ENCODE measurements at places on chromosomes 3 and 15.

DNA sequence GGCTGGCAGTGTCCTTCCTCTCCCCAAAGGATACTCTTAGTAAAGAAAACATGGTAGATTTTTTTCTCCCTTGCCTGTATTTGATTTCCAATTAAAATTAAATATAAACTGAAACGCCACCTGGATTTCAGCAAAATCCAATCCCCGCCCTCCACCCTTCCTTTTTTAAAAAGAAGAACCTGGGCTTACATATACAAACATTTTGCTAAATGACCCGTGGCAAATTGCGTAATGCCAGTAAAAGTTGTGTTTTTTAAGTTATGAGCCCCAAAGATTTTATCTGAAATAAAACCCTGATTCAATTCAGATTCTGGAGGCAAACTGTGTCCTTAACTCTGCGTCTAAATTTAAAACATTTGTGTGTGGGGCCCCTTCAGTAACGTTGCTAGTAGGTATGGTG lies 403.0 kb downstream of the FOXP1 start:
- DNase-seq = no peak

DNA sequence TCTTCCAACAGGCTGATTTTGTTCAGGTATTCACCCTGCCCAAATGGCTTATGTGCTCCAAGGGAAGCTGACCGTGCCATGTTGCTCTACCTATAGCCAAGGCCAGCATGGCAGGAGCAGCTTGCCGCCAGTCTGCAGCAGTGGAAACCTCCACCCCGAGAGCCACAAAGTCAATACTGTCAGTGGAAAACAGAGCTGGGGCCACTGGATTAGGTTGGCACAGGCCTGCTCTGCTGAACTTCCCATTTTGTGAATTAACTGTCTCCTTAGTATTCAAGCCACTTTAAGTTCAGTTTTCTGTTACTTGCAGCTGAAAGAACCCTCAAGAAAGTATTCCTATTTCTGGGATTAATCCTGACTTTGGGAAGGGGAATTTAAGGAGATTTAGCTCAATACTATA lies 63.8 kb upstream of the XCR1 start:
- no peak for DNase-seq

DNA sequence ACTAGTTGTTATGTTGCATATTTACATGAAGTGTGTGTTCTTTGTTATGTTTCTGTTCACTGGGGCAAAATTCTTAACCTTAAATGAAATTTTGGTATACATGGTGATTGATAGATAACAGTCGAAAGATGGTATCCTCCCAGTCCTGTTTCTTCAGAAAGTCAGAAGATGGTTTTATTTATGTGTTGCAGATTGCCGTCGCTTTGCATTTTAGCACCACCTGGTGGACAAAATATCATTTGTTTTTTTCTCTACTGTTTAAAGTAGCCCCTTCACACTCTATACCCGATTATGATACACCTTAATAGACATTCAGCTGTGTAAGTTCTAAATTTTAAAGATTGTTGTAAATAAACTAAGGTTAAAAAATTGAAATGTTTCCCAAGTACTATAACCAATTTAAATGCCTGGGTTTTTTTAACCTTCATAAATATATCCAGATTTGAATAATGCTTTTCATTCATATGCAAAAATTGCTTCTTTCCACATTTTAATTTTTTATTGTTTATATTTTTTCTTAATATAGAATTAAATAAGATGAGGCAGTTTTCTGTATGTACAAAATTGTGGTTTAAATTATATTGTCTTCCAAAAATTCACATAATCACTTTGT lies 152.2 kb downstream of the ALCAM start:
- DNase-seq = peak; percentile 43

GRCh38 chr3:127698286-127698685 lies 25.5 kb downstream of the ABTB1 start:
- no peak for DNase-seq

DNA sequence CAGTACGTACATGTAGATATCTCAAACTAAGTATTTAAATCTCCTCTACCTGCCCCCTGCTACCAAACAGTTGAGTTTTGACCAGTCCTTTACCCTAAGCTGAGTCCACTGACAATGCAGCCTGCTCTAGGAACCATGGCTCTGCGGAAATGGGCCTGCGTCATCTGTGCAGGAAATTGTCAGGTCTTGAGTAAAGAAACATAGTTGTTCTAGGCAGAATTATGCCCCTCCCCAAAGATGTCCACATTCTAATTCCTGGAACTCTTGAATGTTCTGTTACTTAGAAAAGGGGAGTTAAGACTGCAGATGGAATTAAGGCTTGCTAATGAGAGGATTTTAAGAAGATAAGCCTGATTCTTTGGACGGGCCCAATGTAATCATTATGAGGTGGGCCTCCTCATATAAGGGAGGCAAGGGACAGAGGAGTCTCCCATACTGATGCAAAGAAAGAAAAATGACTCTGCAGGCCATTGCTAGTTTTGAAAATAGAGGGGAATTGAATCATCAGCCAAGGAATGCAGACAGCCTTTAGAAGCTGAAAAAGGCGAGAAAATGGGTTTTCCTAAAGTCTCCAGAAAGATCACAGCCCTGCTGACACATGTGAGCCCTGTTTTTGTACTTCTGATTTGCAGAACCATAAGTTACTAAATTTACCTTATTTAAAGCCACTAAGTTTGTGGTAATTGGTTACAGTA lies 5.5 kb upstream of the VGLL3 start:
- DNase-seq = no peak

GRCh38 chr3:191154827-191155226 lies 44.2 kb upstream of the OSTN start:
- no peak for DNase-seq

- DNase-seq = no peak
Measured at GRCh38 chr3:184496933-184497332, 64.7 kb upstream of the EPHB3 start.

GRCh38 chr3:69065318-69065964 lies 13.3 kb upstream of the TMF1 start:
- no peak for DNase-seq

DNA sequence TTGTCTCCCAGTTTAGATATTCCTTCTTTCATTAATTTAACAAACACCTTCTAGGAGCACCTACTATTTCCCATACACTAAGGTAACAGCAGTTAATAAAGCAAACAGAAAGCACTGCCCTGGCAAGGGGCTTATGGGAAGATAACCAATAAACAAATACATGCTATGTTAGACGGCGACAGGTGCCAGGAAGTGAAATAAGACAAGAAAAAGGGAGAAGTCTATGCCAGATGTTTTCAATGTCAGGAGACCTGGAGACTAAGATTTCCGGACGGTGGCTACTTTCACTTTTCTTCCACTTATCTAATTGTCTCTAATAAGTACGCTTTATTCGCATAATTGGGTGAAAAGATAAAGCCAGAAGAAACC lies 32.5 kb upstream of the ZNF445 start:
- no peak for DNase-seq

- DNase-seq = no peak
Measured at GRCh38 chr3:155972885-155973584, 102.6 kb downstream of the GMPS start.

- no peak for DNase-seq
Measured at GRCh38 chr3:123760817-123761216, 123.3 kb downstream of the MYLK start.

- no peak for DNase-seq
Measured at GRCh38 chr15:41583795-41584194, 24.8 kb downstream of the TYRO3 start.

- no peak for DNase-seq
Measured at GRCh38 chr3:77707281-77707680, 667.4 kb downstream of the ROBO2 start.

DNA sequence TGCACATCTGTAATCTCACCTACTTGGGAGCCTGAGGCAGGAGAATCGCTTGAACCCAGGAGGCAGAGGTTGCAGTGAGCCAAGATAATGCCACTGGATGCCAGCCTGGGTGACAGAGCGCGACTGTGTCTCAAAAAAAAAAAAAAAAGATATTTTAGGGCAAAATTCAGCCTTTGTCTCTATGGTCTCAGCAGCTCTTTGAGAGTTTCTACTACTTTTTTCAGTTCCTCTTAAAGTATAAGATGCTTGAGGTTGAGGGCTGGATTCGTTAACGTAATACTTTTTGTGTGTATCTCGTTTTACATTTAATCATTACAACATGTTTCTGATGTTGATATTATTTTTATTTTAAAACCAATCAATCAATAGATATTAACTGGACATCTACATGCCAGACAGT lies 381.2 kb upstream of the TBL1XR1 start:
- no peak for DNase-seq

GRCh38 chr3:49454898-49455681 lies 15.0 kb upstream of the DAG1 start:
- DNase-seq = no peak

DNA sequence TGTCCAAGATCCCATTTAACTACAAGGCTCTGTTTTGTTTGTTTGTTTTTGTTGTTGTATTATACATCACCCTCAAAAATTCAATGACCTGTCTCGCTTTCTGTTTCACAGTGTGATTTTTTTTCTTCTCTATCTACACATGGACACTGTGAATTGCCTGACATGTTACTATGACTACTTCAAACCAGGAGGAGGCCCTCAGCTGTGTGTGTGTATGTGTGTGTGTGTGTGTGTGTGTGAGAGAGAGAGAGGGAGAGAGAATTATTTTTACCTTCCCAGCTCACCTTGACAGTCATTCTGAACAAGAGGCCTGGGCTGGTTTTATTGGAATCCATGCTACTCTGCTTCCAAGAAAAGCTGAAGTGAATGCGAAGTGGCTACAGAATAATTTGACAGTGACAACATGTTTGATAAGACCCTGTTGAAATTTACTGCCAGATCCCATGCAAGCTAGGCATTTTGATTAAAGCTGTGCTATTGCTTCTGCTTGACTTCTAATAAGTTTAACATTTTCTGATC lies 841.4 kb downstream of the NSUN3 start:
- DNase-seq = no peak

DNA sequence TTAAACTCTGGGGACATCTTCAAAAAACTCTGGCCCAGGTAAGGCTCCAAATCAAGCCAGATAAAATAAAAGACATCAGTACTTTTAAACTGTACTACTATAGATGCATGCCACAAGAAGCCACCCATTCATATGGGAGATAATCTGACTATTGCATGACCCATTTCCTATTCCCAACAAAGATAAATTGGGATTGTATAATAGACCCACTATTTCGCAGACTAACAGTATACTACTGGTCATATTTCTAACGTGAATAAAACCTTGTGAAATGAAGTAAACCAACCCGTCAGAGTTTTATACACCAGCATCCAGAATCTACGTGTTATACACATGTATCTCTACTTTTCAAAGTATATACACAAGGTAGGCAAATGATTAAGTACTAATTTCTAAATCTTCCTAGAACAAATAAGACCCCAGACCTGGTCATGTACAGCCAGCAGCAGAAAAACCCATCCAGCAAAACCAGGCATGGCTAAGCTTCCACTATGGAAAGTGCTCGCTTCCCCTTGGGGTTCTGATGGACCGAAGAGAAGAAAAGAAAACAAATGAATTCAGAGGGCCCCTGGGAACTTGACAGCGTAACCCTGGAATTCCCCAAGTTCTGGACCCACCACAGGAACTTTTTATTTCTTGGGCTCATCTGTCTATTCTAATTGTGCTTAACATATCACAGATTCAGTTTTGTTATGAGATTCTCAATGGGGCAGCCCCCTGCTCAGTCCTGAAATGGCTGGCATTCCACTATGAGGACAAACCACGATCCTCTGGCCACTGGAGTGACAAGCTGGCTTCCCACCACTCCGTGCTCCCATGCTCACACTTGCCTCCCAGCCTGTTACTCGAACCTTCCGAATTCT lies 69.1 kb downstream of the MB21D2 start:
- DNase-seq = no peak

- DNase-seq = peak; percentile 1
Measured at GRCh38 chr3:153513236-153513635, 351.2 kb downstream of the RAP2B start.

DNA sequence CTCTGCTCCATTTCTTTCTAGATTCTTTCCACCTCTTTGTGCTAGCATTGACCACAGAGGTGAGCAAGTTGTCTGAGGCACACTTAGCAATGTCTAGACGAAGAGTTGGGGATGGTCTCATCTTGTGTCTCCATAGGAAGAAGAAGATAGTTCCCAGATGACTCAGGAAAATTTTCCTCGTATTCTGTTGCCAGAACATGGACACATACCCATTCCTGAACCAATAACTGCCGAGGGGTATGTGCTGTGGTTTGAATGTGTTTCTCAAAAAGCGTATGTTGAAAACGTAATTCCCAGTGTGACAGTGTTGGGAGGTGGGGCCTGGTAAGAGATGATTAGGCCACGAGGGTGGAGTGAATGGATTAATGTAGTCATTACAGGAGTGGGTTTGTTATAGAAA lies 107.5 kb upstream of the GALNT15 start:
- DNase-seq = no peak

GRCh38 chr3:48555949-48556795 lies 431 bp downstream of the PFKFB4 start:
- DNase-seq = no peak

DNA sequence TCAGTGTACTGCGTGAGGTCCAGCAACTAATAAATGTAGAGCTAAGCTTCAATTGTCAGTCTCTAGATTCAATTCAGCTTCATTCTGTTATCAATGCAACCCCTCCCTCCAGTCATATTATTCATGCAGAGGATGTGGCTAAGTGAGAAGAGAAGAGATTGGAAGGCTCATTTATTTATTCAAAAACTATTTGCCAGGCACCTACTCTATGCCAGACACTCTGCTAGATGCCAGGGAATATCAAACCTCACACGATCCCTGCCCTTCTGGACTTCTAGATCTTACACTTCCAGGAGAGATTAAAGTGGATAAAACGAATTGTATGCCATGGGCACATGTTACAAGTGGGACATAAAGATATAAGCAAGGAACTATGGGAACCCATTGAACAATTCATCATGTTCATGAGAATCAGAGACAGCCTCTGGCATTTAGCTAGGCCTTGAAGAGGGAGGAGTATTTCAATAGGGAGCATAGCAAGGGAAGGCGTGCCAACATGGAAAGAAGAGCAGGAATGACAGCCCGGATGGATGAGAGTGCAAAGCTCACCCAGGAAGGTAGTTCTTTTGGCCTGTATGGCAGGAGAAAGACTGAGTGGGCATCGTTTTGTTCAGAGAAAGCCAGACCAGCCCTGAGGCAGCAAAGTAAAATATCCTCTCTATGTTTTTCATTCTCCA lies 75.4 kb downstream of the FGF12 start:
- no peak for DNase-seq

- DNase-seq = peak; percentile 34
Measured at GRCh38 chr15:85443593-85444087, 63.2 kb downstream of the AKAP13 start.

DNA sequence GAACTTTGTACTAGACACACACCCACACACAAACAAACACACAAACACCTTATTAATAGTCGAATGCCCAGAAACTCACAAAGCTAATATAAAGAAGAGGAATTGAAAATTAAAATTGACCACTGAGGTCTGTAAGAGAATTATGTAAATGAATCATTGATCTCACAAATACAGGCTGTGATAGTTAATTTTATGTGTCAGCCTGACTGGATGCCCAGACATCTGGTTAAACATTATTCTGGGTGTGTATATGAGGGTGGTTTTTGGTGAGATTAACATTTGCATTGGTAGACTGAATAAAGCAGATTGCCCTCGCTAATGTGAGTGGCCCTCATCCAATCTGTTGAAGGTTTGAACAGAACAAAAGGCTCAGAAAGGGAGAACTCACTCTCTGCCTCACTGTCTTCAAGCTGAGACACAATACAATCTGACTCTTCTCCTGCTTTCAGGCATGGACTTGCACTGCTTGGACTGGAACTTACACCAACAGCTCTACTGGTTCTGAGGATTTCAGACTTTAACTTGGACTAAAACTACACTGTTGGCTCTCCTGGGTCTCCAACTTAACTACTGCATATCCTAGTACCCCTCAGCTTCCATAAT lies 199.4 kb upstream of the TTC14 start:
- DNase-seq = no peak

Measured in CD8-positive, alpha-beta memory T cell (primary cell).